ENCODE measurements at places on chromosomes 11 and 22. TPM values are rescaled to one million over a fixed set of nuclear protein-coding genes. Genes with fewer than 3 reads are reported as not detected.
A peak's percentile ranks its signal among the peaks of the same experiment; 100 is the strongest.

The RASGRP2 gene
- total RNA-seq: 3.5 TPM

The INSC gene
- total RNA-seq: 1.6 TPM

The TAGLN gene
- 989 TPM for total RNA-seq

The GGTLC2 gene
- not detected for total RNA-seq

The HTR3A gene
- 0.90 TPM for total RNA-seq

The LRP4 gene
- 23.6 TPM for total RNA-seq

The IGLL1 gene
- not detected for total RNA-seq

The ROBO4 gene
- 5.0 TPM for total RNA-seq

The MYOD1 gene
- not detected for total RNA-seq

The KRTAP5-6 gene
- total RNA-seq: not detected

The OR4D5 gene
- 0.45 TPM for total RNA-seq

The OR56A1 gene
- not detected for total RNA-seq

The GAL gene
- total RNA-seq: 3.2 TPM

The FOLH1 gene
- total RNA-seq: 0.69 TPM

GRCh38 chr22:17138513-17138912 lies 17.4 kb upstream of the TMEM121B start:
- H3K4me1 ChIP-seq: no peaks in the 10 kb centered on the region
- no peaks in the 10 kb centered on the region for H3K36me3 ChIP-seq
- H3K4me3 ChIP-seq: no peak overlapping the region
- no peaks in the 10 kb centered on the region for H3K27me3 ChIP-seq

GRCh38 chr11:111565114-111565720 lies 24.7 kb downstream of the LAYN start:
- H3K4me1 ChIP-seq: no peaks in the 10 kb centered on the region
- no peaks in the 10 kb centered on the region for H3K36me3 ChIP-seq
- no peaks in the 10 kb centered on the region for H3K27me3 ChIP-seq
- peak; percentile 73 for DNase-seq

- no peak for DNase-seq
- no peaks in the 10 kb centered on the region for H3K27me3 ChIP-seq
- H3K4me3 ChIP-seq: no peak overlapping the region
- H3K27ac ChIP-seq: no peak overlapping the region
- H3K36me3 ChIP-seq: no peaks in the 10 kb centered on the region
Measured at GRCh38 chr11:128901653-128902514, 10.7 kb downstream of the KCNJ5 start.

GRCh38 chr22:34623580-34623979 lies 442.4 kb upstream of the ISX start:
- H3K27me3 ChIP-seq: no peaks in the 10 kb centered on the region
- no peak for DNase-seq
- no peak overlapping the region for H3K4me3 ChIP-seq
- H3K36me3 ChIP-seq: no peaks in the 10 kb centered on the region

DNA sequence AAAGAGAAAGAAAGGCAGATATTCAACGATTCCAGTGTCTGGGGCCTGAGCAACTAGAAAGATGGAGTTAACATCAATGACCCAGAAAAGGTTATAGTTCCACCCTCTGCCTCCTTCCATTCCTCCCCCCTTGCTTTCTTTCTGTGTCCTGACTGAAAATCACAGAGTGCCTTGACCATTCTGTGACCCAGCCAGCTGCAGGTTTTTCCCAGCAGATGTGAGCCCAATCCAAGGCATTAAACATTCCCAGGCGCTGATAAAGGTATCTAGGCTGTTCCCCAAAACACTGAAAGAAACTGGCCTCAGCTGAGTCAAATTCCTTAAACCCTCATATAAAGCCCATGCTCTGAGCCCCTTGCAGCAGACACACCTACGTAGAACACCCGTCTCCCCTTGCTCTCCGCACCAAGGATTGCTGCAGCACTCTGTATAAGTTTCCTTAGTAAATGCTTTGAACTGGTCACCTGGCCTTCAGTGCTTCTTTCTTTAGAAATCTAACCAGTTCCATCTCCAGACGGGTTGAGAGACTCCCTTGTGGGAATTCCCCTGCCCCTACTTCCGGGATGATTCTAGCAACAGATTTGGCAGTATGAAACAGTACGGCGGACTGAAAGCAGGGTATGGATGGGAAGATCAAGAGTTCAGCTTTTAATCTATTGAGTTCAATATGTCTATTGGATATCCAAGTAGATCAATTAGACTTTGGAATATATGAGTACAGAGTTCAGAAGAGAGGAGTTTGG lies 48.8 kb upstream of the ZC3H12C start:
- H3K27ac ChIP-seq: no peak overlapping the region
- peak; percentile 26 for DNase-seq
- no peaks in the 10 kb centered on the region for H3K36me3 ChIP-seq
- no peaks in the 10 kb centered on the region for H3K27me3 ChIP-seq

DNA sequence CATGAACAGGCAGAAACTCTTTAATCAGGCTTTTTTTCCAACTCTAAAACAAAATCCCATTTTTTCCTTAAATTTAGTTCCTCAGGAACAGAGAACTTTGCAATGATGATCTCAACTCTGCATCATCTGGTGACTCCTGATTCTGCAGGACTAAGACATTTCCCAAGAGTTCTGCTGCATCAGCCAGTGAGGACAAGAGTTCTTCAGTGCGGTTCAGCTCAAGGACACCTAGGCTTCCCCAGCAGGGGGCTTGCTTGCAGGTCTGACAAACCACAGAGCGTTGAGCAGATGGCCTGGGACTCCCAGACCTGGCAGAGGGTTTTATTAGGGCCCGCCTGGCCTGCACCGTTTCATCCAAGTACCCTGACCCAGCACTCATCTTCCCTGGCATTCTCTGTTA lies 6.4 kb downstream of the CDCA5 start:
- H3K27me3 ChIP-seq: no peaks in the 10 kb centered on the region
- H3K4me1 ChIP-seq: no peaks in the 10 kb centered on the region
- no peak for DNase-seq

DNA sequence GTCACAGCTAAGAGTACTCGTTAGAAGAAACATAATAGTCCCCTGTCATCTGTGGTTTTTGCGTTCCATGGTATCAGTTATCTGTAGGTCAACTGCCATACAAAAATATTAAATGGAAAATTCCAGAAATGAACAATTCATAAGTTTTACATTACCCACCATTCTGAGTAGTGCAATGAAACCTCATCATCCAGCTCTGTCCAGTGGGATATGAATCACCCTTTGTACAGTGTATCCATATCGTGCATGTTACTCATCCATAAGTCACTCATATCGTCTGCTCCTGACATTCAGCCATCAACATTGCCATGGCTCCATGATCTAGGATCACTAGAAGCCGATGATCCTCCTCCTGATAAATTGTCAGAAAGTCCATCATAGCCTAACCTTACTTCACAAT lies 174.9 kb upstream of the C11orf87 start:
- no peak overlapping the region for H3K4me3 ChIP-seq
- H3K27me3 ChIP-seq: no peaks in the 10 kb centered on the region
- no peaks in the 10 kb centered on the region for H3K4me1 ChIP-seq
- H3K36me3 ChIP-seq: no peaks in the 10 kb centered on the region
- DNase-seq: no peak

GRCh38 chr22:44358709-44359440 lies 46.1 kb upstream of the SHISAL1 start:
- no peak overlapping the region for H3K4me3 ChIP-seq
- DNase-seq: no peak
- H3K27me3 ChIP-seq: no peaks in the 10 kb centered on the region
- H3K36me3 ChIP-seq: no peaks in the 10 kb centered on the region
- H3K4me1 ChIP-seq: no peaks in the 10 kb centered on the region

DNA sequence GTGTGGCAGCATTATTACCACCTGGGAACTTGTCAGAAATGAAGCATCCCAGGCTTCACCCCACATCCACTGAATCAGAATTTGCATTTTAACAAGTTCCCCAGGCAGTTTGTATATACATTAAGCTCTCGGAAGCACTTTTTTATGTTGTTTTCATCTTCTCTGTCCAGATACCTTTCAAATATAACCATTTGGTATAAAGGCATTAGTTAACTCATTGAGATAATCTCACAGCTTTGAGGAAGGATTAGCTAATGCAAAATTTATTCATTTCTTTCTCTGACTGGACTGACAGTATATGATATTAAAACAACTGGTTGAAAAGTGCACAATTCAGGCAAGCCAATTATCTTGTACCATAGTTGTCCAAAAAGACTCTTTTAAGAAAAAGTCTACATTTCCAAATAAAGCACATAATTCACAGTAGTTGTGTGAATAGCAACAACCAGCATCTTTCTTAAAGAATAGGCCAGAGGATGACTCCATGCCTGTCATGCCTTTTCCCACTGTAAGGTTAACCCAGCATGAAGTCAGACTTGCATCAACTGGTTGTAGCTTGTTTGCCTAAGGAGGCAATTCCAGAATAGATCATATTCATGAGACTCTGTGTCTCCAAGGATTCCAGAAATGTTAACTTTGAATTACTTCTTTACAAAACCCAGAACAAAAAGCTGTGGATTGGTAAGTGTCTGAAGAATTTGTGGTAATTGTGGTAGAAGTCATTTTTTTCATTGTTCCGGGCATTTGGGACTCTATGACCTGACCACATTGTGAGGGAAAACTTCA lies 254.3 kb upstream of the SESN3 start:
- no peaks in the 10 kb centered on the region for H3K4me1 ChIP-seq
- no peaks in the 10 kb centered on the region for H3K27me3 ChIP-seq
- H3K27ac ChIP-seq: no peak overlapping the region
- H3K4me3 ChIP-seq: no peak overlapping the region
- H3K36me3 ChIP-seq: no peaks in the 10 kb centered on the region

GRCh38 chr22:47123006-47123826 lies 360.8 kb downstream of the TBC1D22A start:
- H3K27ac ChIP-seq: no peak overlapping the region
- no peak for DNase-seq
- no peak overlapping the region for H3K4me3 ChIP-seq
- H3K27me3 ChIP-seq: no peaks in the 10 kb centered on the region
- no peaks in the 10 kb centered on the region for H3K36me3 ChIP-seq

- no peak overlapping the region for H3K4me3 ChIP-seq
- no peak overlapping the region for H3K27ac ChIP-seq
- peak; percentile 17 for DNase-seq
- no peaks in the 10 kb centered on the region for H3K36me3 ChIP-seq
- no peaks in the 10 kb centered on the region for H3K4me1 ChIP-seq
- no peaks in the 10 kb centered on the region for H3K27me3 ChIP-seq
Measured at GRCh38 chr11:43130616-43131015, 181.2 kb upstream of the API5 start.

- H3K4me1 ChIP-seq: peaks cover 5% of the 10 kb centered on the region
- no peak overlapping the region for H3K4me3 ChIP-seq
Measured at GRCh38 chr22:39149915-39150847, 2.3 kb downstream of the CBX7 start.

DNA sequence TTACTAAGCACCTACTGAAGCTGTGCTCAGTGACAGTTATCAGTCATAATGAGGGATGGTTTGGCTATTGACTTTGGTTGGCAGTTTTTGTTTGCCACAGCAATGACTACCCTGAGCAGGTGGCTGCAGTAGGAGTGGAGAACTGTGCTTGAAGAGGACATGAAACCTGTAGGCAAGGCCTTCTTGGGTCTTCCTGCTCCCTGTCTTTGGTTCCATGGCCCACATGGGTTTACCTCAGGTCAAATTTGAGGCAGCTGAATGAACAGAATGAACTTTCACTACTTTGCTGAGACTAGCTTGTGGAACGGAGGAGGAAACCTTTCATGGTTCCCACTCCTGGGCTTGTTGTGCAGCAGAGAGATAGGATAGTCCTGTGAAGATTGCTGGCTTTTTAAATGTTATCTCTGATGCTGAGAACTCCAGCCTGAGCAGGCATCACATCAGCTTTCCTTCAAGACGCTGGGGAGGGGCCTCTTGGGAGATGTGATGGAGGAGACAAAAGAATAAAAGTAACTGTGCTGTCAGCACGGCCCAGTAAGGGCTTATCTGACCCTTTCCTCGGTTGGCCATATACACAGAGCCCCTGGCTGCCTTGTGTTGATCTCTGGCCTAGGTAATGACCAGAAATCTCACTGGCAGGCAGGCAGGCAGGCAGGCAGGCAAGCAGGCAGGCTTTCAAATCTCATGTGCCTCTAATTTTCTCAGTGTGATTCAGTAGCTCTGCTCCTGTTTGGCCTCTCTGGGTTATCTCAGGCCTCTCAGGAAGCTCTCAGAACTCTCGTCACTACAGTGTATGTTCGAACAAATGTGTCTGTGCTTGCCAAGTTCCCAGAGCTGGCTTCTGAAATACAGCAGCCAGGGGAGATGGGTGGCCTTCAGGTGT lies 12.0 kb downstream of the STIM1 start:
- no peak overlapping the region for H3K4me3 ChIP-seq
- H3K4me1 ChIP-seq: peaks cover 12% of the 10 kb centered on the region
- DNase-seq: no peak
- H3K27me3 ChIP-seq: no peaks in the 10 kb centered on the region
- no peaks in the 10 kb centered on the region for H3K36me3 ChIP-seq

- no peak overlapping the region for H3K27ac ChIP-seq
- H3K27me3 ChIP-seq: no peaks in the 10 kb centered on the region
- no peaks in the 10 kb centered on the region for H3K4me1 ChIP-seq
- H3K4me3 ChIP-seq: no peak overlapping the region
- no peaks in the 10 kb centered on the region for H3K36me3 ChIP-seq
Measured at GRCh38 chr22:33272871-33273270, 214.7 kb upstream of the SYN3 start.

DNA sequence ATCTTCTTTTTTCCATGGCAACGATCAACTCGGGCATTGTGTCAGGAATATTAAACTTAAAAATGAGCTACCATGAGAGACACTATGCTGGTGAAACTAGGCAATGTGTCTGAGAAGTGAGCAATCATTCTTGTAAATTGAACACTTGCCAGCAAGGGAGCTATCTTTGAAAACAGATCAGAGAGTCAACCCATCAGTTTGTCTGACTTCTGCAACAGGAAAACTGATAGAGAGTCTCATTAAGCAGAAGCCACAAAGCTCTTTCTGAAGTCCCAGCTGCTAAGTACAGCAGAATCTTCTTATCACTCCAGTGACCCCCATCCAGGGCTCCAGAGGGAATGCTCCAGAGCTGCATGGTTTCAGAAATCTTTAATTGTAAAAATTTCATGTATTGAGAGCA lies 114.7 kb downstream of the MSANTD4 start:
- no peak overlapping the region for H3K27ac ChIP-seq
- no peak overlapping the region for H3K4me3 ChIP-seq
- H3K27me3 ChIP-seq: no peaks in the 10 kb centered on the region
- DNase-seq: no peak
- H3K4me1 ChIP-seq: no peaks in the 10 kb centered on the region

DNA sequence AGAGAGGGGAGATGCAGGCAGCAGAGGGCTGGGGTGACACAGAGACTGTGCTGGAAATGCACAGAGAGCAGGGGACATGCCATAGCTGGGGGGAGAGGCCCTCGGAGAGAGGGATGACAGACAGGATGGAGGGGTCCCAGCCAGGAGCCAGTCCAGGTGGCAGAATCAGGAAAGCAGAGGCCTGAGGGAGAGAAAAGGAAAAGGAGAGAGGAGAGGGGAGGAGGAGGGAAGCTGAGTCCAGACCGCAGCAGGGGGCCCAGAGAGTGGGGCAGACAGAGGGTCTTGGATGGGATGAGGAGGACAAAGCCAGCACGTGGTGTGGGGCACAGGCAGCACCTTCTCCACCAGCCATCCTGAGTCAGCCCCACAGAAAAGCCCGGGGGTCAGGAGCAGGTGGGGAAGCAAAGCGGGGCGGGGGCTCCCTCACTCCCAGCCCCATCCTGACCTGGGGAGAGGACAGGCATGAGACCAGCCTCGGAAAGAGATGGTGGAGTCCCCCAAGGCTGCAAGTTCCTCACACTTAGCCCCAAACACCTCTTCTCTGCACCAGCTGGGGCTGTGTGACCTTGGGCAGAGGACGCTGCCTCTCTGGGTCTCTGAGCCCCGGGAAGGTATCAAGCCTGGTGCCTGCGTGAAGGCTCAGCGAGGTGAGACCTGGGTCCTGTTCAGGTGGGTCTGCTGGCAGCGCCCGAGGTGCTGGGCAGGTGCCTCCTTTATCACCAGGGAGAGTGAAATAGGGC lies 48.0 kb downstream of the IGLL1 start:
- H3K4me3 ChIP-seq: no peak overlapping the region
- no peak for DNase-seq
- H3K27ac ChIP-seq: no peak overlapping the region
- no peaks in the 10 kb centered on the region for H3K27me3 ChIP-seq
- no peaks in the 10 kb centered on the region for H3K36me3 ChIP-seq
